Progenitor cell of endocrine pancreas (in vitro differentiated cells): ENCODE measurements at places on chromosomes 13 and 19.
A peak's percentile ranks its signal among the peaks of the same experiment; 100 is the strongest.

GRCh38 chr13:38670627-38671026 is 16.2 kb upstream of the FREM2 start:
- DNase-seq, result no peak

- no peak for DNase-seq
Observed at GRCh38 chr13:43360892-43361610, 337.7 kb downstream of the DNAJC15 start.

- DNase-seq, result no peak
Observed at GRCh38 chr19:51181913-51182419, 39.9 kb downstream of the SIGLEC7 start.

GRCh38 chr13:102769679-102770078 is 3.9 kb downstream of the TEX30 start:
- DNase-seq, result no peak

DNA sequence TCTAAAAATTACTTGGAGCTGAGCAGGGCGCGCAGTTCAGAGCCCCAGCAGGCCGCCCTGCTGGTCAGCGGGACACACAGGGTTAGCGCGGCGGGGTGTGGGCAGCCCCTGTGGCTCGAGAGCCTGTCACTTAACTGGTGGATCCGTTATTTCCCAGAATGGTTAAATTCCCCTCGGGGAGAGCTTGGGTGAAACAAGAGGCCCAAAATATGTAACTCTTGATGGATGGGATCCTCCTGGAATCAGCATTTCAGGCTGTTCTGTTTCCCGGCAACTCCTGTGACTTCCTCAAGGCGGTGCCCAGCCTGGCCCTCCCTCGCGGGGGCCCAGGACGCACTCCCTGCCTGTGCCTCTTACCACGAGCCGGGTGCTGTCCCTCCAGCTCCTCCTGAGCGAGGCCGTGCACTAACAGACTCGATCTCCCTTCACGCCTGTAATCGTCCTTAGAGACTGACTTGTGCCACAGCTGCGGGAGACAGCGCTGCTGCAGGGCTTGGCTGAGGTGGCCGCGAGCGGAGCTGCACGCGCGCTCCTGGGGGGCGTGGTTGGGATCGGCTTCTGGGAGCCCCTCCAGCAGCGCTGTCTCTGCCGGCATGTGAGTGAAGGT is 9.7 kb downstream of the PTBP1 start:
- DNase-seq, result no peak

- no peak for DNase-seq
Observed at GRCh38 chr19:41220811-41221210, 1.8 kb downstream of the AXL start.

DNA sequence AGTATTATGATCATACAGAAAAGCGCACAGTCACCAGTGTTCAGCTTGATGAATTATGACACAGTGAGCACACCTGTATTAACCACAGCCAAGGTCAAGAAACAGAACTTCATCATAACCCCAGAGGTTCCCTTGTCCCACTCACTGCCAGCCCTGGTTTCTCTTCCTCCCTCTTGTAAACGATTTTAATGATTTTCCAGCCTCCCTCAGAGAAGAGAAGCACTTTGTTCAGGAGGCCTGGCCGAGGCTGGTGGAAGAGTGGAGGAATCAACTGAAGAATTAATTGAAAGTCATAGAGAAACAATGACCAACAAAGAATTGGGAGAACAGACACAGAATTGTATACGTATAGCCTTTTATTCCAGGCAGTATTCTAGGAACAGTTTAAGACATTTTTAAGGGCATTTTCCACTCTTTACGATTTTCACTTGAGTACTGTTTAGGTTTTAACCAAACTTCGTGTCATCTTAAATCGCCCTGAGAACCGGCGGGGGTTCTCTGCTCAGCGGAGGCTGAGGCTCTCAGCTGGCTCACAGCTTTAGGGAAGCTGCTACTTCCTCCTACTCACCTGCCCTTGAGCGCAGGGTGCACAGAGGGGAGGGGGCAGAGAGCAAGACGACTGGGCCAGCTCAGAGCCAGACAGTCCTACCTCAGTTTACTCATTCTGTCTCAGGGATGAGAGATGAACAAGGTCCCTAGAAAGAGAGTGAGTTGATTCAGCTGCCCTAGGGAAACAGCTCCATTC is 108.6 kb downstream of the AKAP11 start:
- no peak for DNase-seq

DNA sequence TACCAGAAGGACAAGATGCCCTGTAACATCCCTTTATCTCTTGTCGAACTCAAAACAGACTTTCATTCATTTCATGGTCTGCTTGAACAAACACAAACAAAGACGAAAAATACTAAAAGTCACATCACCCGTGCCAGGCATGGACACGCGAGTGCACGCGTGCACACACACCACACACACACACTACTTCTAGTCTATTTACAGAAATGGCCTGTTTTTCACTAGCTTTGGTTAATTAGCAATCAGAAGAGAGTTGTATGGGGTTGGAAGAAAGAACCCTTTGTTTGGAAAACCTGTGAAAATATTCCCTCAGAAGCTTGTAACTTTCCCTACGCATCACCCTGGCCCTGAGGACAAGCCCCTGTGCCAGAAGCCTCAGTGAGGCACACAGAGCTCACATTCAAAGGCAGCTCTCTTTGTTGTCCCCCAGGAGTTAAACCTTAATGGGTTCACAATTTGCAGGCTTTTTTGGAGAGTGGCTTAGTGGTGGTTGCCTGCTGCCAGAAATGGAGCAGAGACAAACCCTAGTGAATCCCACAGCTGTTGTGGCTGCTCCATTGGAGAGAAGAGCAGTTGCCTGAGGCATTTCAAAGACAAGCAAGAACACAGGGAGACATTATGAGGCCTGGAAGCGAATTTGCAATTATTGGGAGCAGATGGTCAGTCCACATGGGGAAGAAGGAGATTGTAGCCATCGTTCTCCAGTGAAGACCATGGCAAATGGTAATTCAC is 55.9 kb downstream of the STARD13 start:
- DNase-seq, result no peak

DNA sequence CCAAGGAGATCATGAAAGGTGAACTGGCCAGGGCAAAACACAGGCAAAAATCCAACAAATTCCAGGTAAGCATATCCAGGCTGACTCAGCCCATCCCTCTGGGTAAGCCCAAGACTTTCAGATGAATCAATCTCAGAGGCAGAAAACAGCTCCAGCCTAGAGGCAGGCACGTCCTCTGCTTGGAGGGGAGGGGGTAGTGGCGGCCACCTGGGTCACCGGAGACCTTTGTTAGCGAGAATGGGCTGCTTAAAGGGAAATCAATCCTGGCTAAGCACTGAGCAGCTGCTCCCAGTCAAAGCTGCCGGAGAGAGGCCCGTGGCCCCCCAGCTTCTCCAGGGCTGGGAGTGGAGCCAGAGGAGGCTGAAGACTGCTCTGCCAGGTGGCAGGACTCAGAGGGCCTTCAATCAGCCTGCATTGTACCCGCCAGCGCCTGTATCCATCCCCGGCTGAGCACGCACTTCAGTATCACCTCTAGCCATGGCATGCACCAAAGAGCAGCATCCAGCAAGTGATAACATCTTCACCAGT is 48.2 kb downstream of the PIN1 start:
- peak; percentile 17 for DNase-seq

DNA sequence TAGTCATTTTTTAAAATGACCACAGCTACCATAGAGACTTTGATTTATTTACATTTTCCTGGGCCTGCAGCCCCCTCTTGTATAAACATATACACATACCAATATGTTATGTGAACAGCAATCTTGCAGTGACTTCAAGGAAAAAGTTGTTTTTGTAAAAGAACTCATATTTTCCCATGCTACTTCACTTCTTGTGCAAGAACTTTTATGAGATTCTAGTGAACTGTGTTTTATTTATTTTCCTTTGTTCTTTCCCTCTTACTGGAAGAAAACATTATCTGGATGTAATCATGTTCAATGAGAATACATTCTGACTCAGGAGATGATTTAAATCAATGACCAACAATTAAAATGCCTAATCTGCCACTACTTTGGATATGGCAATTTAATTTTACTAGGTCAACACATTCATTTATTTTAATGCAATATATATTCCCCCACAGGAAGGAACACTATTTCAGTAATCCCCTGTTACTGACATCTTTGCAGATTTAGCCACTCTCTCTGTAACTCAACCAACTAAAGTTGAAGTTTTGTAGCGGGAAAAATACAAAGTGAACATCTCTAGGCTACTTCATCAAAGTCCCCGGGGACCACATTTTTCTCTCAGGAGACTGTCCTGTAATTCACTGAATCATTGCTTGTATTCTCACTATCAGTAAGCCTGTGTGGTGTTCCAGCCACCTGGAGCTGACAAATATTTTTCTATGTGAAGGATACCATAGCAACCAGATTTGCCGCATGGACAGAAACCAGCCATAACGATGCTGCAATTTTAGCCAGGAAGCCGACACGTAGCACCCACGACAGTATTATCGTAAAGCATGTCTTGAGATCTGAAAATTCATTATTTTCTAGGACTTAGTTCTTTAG is 90.5 kb downstream of the STARD13 start:
- DNase-seq, result no peak

DNA sequence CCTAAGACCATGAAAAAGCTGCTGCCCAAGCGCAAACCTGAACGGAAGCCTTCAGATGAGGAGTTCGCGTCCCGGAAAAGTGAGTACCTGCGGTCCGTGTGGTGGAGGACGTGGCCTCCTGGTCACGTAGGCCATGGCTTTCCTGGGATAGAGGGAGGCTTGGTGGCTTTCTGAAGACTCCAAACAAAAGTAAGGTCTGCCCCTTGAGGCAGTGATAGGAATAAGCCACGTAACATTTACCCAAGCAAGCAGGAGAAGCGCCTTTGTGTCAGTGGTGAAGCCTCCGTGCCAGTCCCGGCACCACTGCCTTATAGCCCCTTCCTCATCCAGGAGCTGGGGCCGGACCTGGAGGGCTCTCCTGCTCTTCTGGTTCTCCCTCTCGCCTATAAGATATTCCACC is 34.3 kb upstream of the TEX29 start:
- no peak for DNase-seq

- DNase-seq, result no peak
Observed at GRCh38 chr19:31992750-31993149, 352.7 kb upstream of the ZNF507 start.

GRCh38 chr13:26459276-26460131 is 98.0 kb upstream of the WASF3 start:
- DNase-seq, result no peak

DNA sequence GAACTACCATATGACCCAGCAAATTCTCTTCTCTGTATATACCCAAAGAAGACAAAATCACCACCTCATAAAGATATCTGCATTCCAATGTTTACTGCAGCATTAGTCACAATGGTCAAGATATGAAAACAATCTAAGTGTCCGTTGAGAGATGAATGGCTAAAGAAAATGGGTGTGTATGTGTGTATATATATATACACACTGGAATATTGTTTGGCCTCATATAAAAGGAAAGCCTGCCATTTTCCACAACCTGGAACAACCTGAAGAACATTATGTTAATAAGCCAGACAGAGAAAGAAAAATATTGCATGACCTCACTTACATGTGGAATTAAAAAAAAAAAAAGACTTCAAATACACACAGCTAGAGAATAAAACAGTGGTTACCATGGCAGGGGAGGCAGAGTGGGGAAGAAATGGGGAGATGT is 29.5 kb upstream of the RBM26 start:
- no peak for DNase-seq

GRCh38 chr13:76473552-76474134 is 412.6 kb downstream of the KCTD12 start:
- DNase-seq, result peak; percentile 63

- no peak for DNase-seq
Observed at GRCh38 chr19:49559928-49560327, 20.4 kb downstream of the NOSIP start.

DNA sequence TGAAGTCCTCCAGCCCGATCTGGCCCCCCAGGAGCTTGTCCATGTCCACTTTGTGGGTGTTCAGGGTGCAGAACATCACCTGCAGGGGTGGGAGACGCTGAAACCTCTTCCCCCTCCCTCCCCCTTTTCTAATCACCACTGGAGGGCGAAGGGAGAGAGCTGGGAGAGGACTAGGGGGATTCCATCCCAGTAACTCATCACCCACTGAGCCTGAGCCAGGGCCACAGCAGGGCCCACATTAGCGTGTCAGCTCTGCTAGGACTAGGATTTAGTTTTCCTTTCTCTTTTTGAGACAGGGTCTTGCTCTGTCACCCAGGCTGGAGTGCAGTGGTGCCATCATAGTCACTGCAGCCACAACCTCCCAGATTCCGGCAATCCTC is 5.5 kb upstream of the PTGER1 start:
- no peak for DNase-seq

- no peak for DNase-seq
Observed at GRCh38 chr13:32454886-32455593, 27.1 kb upstream of the N4BP2L1 start.

DNA sequence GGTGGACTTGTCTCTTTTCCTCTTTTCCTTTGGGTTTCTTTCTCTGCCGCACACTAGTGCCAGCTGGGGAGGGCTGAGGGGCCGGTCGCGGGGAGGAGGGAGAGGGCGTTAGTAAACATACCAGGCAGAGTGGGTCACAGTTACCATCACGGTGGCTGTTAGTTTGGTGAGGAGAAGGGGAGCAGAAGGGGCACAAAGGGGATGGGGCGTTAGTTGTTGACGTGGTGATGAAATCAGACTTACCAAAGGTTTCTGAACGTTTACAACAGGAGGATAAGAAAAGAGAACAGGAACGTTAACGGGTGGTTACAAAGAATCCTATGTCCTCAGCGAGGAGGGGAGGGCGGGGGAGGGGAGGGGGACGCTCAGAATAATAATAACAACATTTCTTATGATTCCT is 77.9 kb downstream of the PTPRS start:
- no peak for DNase-seq

DNA sequence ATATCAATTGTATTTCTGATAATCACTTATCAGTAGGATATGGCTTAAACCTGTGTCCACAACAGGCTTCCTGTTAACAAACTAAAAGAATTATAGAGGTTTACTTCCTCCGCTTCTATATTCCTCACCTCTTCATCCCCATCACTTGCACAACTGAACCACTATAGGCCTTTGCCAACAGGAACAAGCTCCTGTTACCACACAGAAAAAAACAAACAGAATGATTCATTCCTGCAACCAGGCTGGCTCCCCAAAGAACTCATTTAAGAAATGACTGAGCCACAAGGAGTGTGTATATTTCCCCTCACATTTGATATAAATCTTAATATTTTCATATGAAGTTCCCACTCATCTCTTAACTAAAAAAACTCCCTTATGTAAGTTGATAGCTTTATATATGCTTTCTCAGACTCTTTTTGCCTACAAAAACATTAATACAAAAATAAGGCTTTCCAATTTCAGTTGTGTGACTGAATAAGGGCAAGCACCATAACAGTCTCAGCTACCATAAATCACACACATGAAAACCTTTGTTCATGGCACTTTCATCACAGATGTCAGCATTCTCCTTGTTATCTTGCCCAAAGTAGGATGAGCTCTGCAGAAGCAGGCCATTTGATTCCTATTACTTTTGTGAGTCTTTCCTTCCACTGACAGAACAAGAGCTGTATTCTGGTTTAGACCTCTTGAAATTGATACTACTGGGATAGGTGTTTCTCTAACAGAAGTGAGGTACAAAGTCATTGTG is 366.8 kb downstream of the SLITRK1 start:
- no peak for DNase-seq

GRCh38 chr19:782185-782877 is 14.9 kb upstream of the PTBP1 start:
- peak; percentile 45 for DNase-seq
